ENCODE measurements at places on chromosomes 6 and 20.

DNA sequence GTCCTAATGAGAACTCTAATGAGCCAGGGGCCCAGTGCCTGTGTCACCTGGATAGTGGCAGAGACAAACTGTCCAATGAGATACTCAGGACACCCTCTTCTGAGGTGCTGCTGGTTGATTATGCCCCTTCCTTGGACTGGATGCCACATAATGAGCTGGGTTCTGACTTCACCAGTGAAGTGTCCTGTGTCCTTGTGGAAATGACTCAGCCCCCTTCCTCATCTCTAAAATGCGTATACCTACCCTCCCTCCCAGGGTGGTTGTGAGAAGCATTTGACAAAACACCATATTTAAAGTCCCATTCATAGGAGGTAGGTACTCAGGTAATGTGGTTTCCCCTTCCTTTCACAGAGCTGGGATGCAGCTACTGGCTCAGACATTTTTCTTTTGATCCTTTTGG lies 28.4 kb upstream of the RNF24 start:
- DNase-seq, result no peak

DNA sequence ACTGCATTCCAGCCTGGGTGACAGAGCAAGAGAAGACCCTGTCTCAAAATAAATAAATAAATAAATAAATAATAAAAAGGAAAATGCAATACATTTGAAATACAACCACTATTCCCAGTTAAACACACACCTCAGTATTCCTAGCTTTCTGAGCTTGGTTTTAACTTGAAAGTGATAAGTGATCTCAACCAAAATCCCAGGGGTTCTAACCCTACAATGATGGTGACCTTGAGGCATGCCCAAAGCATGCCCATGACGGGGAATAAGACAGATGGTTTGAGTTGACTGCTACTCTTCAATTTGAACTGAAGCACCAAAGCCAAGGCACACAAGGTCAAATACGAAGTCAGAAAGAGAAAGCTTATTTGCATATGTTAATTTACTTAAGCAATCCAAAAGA lies 96.9 kb downstream of the ZFP64 start:
- no peak for DNase-seq

- DNase-seq, result no peak
Observed at GRCh38 chr6:139256087-139256486, 35.7 kb downstream of the TXLNB start.

DNA sequence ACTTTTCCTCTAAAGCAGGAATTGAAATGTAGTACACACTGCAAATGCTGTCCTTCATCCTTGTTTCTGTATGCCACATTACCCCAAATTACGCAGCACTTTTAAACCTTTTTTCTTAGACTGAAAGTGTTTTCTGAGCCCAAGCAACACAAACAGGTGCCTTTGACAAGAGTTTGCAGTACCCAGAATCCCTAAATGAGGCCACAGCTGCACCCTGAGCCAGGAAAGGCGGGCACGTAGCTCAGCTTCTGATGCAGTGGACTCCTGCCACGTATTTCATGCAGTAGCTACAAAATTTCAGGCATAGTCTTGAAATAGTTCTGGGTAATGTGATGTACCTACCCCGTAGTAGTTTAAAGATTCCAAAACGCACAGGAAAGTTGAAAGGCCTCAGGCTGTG lies 31.0 kb upstream of the CLDN20 start:
- DNase-seq, result no peak

GRCh38 chr6:144978208-144978607 lies 693.1 kb downstream of the UTRN start:
- DNase-seq, result no peak

GRCh38 chr6:128414943-128415342 lies 105.5 kb downstream of the PTPRK start:
- no peak for DNase-seq

DNA sequence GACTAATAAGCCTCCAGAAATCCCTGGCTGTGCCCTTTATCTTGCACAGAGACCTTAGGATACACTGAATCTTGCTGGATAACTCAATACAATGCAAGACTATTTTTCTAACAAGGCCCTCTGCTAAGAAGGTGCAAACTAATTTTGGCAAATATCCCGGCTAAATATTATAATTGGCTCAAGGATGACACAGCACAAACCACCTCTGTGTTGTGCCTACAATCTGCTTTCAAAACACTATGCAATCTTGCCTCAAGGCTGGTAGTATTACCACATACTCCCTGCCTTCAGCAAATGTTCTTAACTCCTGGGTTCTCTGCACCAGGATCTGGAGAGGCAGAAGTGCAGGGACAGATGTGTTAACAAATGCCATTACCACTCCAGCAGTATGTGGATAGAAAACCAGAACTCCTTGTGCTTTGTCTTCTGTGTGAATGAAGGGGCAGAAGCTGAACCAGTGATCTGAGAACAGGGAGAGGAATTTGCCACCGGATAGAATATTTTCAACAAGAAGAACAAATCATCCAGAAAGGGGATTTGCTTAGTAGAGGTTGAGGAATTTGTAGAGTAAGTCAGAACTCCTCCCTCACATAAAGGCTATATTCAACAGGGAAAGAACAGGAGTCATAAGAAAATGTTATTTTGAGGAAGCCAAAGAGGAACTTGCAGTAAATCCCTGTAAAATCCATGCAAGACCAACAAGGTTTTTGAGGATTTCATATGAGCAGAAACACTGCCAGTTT lies 74.1 kb upstream of the SLC4A11 start:
- no peak for DNase-seq

DNA sequence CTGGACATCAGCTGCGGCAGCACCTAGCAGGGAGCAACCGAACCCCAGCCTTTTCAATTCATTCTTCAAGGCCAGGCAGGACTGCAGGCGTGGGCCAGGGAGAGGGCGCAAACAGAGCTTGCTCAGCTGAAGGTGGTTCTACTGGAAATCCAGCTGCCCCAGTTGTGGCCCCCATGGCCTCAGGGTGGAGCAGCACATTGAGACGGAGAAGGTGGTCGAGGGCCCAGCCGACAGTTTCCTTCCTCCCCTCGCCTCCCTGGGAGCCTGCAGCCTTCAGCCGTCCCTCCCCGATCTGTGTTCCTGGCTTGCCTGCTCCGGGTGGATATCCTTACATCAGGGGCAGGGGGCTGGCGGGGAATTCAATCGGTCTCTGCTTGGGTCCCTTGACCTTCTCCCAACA lies 217.8 kb downstream of the ANKRD60 start:
- no peak for DNase-seq

- no peak for DNase-seq
Observed at GRCh38 chr20:23178806-23179205, 92.7 kb upstream of the CD93 start.
